ENCODE measurements at places on chromosomes 7 and 10. TPM values are rescaled to one million over a fixed set of nuclear protein-coding genes. Genes with fewer than 3 reads are reported as not detected.

Gene CPN1
- not detected for total RNA-seq

Gene VIPR2
- total RNA-seq: 0.99 TPM

Gene FBXW4
- 34.4 TPM for total RNA-seq

Gene NEURL1
- total RNA-seq: 2.1 TPM

Gene PLPP4
- 5.3 TPM for total RNA-seq

Gene ACSM6
- 4.5 TPM for total RNA-seq

Gene PITX3
- 0.39 TPM for total RNA-seq

Data from skin of body (tissue), 3 donors.